Esophagus squamous epithelium (tissue), 5 donors: ENCODE measurements at places on chromosomes 13 and 19.

- DNase-seq, result no peak
Measured at GRCh38 chr13:66835040-66835628, 395.0 kb downstream of the PCDH9 start.

DNA sequence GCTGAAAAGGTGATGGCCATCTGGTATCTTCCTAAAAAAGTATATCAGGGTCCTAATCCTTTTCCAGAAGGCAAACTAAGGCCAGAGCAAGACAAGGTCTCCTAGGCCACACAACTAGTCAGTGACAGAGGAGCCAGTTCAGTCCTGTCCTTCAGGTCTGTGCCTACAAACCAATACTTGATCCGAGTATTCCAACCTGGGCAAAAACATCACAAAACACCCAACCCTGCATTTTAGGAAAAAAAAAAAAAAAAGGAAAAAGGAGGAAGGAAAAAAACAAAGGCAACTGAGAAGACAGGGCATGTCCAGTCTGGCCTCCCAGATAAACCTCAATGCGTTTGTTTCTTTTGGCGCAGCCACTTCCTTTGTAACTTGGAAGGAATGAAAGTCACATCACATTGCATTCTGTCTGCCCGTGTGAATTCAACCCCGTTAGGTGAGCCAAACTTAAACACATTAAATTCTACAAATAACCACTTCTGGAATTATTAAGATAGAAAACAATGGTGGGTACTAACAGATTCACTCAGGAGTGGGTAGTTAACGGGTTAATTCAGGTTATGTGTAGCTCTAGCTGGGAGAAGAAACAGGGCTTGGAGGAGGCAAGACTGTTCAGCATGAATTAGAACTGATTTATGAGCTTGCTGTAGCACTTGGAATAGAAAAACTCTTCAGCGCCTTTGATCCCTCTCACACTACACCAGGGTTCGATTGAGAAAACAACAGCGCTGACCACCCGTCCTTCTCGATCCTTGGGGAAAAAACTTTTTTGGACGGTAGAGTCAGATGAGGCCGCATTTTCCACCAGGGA lies 43.0 kb upstream of the HNRNPA1L2 start:
- DNase-seq, result no peak

DNA sequence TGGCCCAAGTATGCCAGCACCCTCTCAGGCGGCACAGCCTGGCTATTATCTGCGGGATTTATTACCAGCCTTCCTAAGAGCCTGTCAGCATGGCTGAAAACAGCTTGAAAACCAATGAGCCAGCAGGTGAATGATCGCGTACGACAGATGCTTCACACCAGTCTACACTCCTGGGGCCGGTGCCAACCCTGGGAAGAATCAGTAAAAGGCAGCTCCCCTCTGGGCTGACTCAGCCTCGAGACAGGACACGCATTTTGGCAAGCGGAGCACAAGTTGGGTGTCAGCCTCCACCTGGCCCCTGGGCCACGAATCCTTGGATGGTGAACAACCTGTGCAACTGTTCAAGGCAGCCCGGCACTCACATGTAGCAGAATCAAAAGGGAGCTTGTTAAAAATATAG lies 15.6 kb downstream of the EMP3 start:
- DNase-seq, result no peak

DNA sequence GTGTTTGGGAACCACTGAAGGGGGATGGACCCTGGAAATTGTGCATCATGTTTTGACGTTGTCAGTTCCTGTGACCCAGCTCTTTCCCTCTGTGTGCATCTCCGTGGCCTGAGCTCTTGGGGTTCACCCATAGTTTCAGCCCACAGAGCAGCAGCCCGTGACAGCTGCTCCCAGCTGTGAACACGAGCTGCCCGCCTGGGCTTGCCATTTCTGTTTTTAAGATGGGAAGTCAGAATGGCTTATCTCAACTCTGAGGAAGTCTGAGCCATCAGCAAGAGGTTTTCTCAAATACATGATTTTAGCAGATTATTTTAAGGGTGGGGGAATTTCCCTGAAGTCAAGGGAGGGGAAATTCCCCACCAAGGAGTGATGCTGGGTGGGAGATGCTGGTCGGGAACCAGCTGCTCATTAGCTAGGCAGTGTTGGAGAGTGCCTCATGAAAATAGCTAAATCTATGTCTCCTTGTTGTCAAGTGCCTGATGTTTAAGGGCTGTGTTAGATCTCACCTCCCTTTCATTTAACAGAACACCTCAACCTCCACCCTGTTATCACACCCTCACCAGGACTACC lies 34.8 kb upstream of the C1QTNF9 start:
- no peak for DNase-seq

GRCh38 chr13:35389535-35389934 lies 87.0 kb downstream of the MAB21L1 start:
- DNase-seq, result no peak
